ENCODE measurements at places on chromosomes 5 and 9.

- no peak for DNase-seq
Observed at GRCh38 chr5:143955141-143955540, 143.2 kb downstream of the HMHB1 start.

DNA sequence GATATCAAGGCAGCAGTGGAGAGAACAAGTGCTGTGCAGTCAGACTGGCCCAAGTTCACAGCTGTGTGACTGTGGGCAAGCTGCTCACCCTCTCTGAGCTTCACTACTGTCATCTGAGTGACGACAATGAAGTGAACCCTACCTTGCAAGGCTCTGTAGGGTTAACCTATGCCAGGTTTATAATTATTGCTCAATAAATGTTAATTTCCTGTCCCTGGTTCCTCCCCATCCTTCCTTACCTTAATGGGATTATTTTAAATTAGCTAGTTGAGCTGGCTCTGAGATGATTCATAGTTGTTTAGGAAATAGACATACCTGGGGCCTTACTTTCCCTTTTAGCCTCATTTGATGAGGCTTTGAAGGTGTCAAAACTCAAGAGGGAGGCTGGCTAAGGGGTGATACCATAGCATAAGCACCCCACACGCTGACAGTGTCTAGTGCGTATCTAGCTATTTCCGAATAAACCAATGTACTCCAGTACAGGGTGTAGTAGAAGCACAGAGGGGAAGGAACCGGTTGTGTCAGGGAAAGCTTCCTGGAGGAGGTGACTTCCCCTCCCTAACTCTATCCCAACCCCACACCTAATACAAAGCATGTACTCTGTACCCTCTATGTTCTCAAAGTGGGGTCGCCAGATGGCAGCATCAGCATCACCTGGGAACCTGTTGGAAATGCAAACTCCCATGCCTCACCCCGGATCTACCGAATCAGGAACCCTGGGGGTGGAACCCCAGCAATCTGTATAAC is 63.3 kb upstream of the SLC25A51 start:
- no peak for DNase-seq

DNA sequence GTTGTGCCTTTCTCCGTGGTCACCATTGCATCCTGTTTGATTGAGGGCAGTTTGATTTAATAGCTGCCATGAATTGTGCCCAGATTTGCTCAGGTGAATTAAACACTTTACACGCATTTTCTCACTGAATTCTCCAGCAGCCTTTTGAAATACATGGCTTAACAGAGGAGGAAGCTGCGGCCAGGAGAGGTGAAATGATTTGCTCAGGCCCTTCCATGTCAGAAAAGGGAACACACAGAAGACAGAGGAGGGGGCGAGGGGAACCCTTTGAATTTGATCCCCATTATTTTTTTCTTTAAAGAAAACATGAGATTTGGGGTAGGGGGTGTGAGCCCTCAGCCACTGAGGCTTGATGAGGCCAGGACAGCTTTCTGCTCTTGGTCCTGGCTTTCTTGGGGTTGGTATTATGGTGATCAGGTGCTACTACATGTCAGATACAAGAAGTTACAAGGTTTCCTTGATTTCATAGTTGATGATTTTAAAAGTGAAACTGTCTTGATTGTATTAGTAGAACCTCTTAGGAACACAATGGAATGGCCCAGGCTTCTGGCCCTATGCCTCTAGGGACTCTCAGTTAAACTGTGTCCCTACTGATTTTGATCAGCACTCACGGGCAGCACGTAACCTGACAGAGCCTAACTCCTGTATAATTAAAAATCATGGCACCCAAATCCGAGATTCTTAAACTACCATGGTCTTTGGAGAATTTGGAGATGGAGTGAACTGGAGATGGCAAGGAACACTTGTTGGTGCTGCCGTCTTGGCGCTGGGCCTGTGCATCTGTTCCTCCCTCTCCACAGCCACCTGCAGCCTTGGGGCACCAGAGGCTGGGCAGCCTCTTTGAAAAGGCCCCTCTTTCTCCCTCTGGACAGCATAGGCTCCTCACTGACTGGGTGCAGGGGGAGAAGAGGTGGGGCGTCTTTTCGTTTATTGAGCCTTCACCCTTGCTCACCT is 107.9 kb downstream of the TRIO start:
- DNase-seq = no peak

DNA sequence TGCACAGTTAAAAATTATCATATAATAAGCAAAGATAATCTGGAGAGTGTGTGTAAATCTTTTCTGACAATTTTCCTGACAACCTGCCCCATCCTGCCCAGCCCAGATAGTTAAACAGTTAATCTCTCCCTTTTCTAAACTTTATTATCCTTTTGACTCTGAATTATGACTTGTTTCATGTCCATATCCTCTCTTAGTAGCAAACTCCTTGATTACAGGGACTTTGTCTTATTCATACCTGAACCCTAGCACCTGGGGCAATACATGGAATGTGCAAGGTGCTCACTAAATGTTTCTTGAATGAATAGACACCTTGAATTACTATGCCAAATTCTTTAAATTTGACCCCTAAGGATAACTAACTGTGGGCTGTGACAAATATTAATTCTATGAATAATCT is 186.7 kb downstream of the FAM170A start:
- no peak for DNase-seq
